ENCODE measurements at places on chromosomes 5 and 9. TPM values are rescaled to one million over a fixed set of nuclear protein-coding genes. Genes with fewer than 3 reads are reported as not detected.

DNA sequence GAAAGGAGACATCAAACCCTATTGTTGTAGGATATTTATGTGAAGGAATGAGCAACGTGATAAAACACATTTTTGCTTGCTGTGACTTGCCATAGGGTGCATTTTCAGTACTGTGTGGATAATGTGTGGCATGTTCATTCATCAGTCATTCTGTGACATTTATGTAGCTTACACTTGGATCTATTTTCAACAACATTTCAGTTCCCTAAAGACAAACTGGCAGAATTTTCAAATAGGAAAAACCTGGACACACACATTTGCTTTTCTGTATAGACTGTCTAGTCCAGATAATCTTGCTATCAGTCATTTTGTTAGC is 127.7 kb downstream of the TMC1 start:
- DNase-seq = no peak
- no peaks in the 10 kb centered on the region for H3K4me1 ChIP-seq
- no peak overlapping the region for H3K27ac ChIP-seq

GRCh38 chr9:133382507-133383141 is 6.5 kb downstream of the STKLD1 start:
- H3K27ac ChIP-seq = no peak overlapping the region
- no peak for DNase-seq
- H3K36me3 ChIP-seq = no peaks in the 10 kb centered on the region
- H3K27me3 ChIP-seq = no peaks in the 10 kb centered on the region

DNA sequence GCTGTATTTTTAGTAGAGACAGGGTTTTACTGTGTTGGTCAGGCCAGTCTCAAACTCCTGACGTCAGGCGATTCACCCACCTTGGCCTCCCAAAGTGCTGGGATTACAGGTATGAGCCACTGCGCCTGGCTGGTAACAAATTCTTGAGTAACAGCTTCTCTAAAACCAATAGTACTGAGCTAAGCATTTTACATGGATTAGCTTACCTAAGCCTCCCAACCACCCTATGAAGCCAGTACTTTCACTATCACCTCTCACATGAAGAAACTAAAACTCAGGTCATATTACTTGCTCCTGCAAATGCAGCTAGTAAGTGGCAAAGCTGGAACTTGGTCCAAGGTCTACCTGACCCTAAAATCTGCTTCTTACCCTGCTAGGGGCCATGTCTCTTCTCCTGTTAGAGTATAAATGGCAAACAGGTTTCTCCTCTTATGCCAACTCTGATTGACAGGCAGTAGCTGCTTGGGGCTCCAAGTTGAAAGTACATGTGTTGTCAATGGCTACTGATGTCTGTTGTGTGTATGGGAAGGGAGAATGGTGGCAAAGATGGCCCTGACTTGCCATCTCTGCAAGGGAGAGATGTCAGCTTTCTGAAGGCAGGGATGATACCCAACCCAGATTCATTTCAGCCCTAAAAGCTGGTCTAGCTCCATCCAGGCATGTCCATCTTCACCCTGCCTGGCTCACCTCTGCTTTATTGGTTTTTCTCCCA is 4.0 kb downstream of the PHF19 start:
- no peak overlapping the region for H3K4me3 ChIP-seq
- no peaks in the 10 kb centered on the region for H3K27me3 ChIP-seq
- DNase-seq = no peak
- peaks cover 6% of the 10 kb centered on the region for H3K36me3 ChIP-seq

GRCh38 chr5:52895075-52895474 is 94.1 kb upstream of the ITGA2 start:
- no peaks in the 10 kb centered on the region for H3K36me3 ChIP-seq
- no peak overlapping the region for H3K27ac ChIP-seq
- no peak overlapping the region for H3K4me3 ChIP-seq
- H3K27me3 ChIP-seq = no peaks in the 10 kb centered on the region

SLC22A4 gene
- total RNA-seq = 4.5 TPM

DNAH5 gene
- 3.2 TPM for total RNA-seq

DNA sequence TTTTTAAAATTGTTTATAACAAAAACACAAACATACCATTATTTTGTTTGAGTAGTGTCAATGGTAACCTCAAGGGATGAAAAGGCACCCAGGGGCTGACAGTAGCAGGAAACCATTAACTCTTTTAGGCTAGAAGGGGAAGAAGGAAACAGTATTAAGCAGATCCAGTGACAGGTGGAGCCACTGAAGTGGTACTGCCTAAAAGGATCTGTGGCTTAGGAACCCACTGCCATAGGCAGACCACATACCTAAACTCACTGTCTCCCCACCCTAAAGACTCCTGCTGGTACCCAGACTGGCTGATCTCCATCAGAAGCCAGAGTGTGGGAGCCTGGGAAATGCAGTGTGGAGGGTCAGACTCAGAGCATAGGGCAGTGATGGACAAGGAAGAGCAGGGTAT is 13.5 kb downstream of the RLN1 start:
- no peak overlapping the region for H3K4me3 ChIP-seq
- H3K27ac ChIP-seq = no peak overlapping the region
- no peaks in the 10 kb centered on the region for H3K36me3 ChIP-seq
- H3K4me1 ChIP-seq = no peaks in the 10 kb centered on the region

GRCh38 chr9:69215774-69216485 is 41.9 kb downstream of the TJP2 start:
- H3K4me1 ChIP-seq = no peaks in the 10 kb centered on the region
- DNase-seq = peak; percentile 18
- no peak overlapping the region for H3K4me3 ChIP-seq
- H3K36me3 ChIP-seq = peaks cover 4% of the 10 kb centered on the region
- no peaks in the 10 kb centered on the region for H3K27me3 ChIP-seq
- no peak overlapping the region for H3K27ac ChIP-seq

- H3K4me1 ChIP-seq = peaks cover 18% of the 10 kb centered on the region
- no peaks in the 10 kb centered on the region for H3K36me3 ChIP-seq
- H3K27me3 ChIP-seq = no peaks in the 10 kb centered on the region
- no peak for DNase-seq
- H3K27ac ChIP-seq = no peak overlapping the region
- no peak overlapping the region for H3K4me3 ChIP-seq
Measured at GRCh38 chr5:58893551-58893950, 310.7 kb downstream of the RAB3C start.

DNA sequence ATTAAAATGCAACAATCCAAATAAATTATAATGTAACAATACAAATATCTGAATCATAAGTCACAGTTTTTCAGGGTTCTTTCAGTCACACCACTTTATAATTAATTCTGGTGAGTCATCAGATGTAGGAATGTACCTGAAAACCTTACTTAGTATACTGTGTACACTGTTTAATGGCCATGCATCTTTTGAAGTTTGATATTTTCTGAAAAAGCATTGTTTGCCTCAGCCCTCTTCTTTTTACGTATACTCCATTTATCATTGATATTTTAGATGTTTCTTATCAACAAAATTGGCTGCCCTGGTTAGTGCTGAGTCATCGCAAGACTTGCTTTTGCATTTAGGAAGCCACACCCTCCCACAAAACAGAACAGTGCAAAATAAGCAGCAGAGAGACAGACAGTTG is 218.6 kb downstream of the PJA2 start:
- H3K36me3 ChIP-seq = no peaks in the 10 kb centered on the region
- H3K4me3 ChIP-seq = no peak overlapping the region
- no peak overlapping the region for H3K27ac ChIP-seq
- peaks cover 6% of the 10 kb centered on the region for H3K4me1 ChIP-seq

MLLT3 gene
- 35.1 TPM for total RNA-seq

- H3K36me3 ChIP-seq = no peaks in the 10 kb centered on the region
- no peaks in the 10 kb centered on the region for H3K4me1 ChIP-seq
- no peak for DNase-seq
- H3K4me3 ChIP-seq = no peak overlapping the region
- no peaks in the 10 kb centered on the region for H3K27me3 ChIP-seq
Measured at GRCh38 chr5:98499892-98500291, 273.6 kb upstream of the RGMB start.

- peaks cover 14% of the 10 kb centered on the region for H3K4me1 ChIP-seq
- H3K27ac ChIP-seq = no peak overlapping the region
- no peak overlapping the region for H3K4me3 ChIP-seq
- DNase-seq = no peak
Measured at GRCh38 chr5:115963566-115963965, 1.3 kb downstream of the LVRN start.

DNA sequence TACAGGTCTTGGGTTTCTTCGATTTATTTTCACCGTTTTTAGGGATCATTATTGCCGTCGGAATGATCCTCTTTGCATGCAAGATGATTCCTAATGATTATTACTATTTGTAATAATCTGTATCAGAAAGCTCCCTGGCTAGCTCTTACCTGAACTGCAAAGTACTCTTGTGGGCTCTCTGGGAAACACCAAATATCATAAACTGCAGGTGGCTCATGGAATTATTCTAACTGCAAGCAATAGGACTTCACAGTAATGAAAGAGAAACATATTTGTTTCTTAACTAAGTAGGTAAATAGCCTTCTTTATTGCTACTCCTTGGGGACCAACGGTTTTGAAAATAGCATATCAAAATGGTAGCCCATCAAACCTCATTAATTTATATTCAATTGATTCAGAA is 219.4 kb downstream of the NFIB start:
- H3K4me3 ChIP-seq = no peak overlapping the region
- no peaks in the 10 kb centered on the region for H3K36me3 ChIP-seq
- DNase-seq = no peak
- H3K4me1 ChIP-seq = peaks cover 39% of the 10 kb centered on the region

ACOT12 gene
- not detected for total RNA-seq

FBP2 gene
- not detected for total RNA-seq

DNA sequence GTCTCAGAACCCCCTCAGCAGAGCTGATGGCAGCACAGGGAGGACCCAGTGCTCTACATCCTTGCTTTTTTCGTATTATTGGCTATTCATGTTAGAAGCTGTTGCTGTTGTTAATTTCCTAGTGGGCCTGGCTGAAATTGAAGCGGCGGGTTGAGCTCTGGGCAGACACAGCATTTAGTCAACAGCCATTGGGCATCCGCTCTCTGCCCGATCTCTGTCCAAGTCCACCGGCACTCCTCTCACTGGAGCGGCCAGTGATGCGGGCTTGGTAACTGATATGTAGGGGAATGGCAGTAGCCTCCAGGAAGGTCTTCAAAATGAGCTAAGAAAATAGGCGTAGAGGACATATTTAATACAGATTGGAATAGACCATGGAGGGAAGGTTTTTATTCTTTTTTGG is 1.3 kb upstream of the GARNL3 start:
- H3K4me3 ChIP-seq = no peak overlapping the region
- no peak for DNase-seq
- H3K27ac ChIP-seq = no peak overlapping the region
- no peaks in the 10 kb centered on the region for H3K4me1 ChIP-seq
- H3K27me3 ChIP-seq = no peaks in the 10 kb centered on the region

PALM2AKAP2 gene
- total RNA-seq = 61.3 TPM

CKMT2 gene
- 0.18 TPM for total RNA-seq

DNA sequence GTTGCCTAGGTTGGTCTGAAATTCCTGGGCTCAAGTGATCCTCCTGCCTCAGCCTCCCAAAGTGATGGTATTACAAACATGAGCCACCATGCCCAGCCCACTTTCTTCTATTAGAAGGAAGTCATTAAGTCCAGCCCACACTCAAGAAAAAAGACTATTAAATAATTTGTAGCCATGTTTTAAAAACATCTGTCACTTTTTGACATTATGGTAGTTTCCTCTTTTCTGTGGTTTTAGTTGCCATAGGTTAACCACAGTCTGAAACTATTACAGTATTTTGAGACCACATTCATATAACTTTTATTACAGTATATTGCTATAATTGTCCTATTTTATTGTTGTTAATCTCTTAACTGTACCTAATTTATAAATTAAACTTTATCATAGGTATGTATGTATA is 31.9 kb upstream of the C5orf24 start:
- no peaks in the 10 kb centered on the region for H3K4me1 ChIP-seq
- no peak overlapping the region for H3K4me3 ChIP-seq
- no peak overlapping the region for H3K27ac ChIP-seq
- no peaks in the 10 kb centered on the region for H3K27me3 ChIP-seq
- H3K36me3 ChIP-seq = peaks cover 30% of the 10 kb centered on the region
- DNase-seq = no peak

DNA sequence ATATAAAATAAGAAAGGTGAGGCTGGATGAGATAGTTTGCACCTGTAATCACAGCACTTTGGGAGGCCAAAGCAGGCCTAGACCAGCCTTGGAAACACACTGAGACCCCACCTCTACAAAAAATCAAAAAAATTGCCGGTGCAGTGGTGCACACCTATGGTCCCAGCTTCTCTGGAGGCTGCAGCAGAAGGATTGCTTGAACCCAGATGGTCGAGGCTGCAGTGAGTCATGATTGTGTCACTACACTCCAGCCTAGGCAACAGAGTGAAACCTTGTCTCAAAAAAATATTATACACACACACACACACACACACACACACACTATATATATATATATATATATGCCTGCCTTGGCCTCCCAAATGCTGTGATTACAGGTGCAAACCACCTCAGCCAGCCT is 1.3 kb downstream of the SLC35D2 start:
- H3K4me3 ChIP-seq = no peak overlapping the region
- no peaks in the 10 kb centered on the region for H3K27me3 ChIP-seq
- no peak overlapping the region for H3K27ac ChIP-seq
- H3K4me1 ChIP-seq = peaks cover 13% of the 10 kb centered on the region
- no peak for DNase-seq

DNA sequence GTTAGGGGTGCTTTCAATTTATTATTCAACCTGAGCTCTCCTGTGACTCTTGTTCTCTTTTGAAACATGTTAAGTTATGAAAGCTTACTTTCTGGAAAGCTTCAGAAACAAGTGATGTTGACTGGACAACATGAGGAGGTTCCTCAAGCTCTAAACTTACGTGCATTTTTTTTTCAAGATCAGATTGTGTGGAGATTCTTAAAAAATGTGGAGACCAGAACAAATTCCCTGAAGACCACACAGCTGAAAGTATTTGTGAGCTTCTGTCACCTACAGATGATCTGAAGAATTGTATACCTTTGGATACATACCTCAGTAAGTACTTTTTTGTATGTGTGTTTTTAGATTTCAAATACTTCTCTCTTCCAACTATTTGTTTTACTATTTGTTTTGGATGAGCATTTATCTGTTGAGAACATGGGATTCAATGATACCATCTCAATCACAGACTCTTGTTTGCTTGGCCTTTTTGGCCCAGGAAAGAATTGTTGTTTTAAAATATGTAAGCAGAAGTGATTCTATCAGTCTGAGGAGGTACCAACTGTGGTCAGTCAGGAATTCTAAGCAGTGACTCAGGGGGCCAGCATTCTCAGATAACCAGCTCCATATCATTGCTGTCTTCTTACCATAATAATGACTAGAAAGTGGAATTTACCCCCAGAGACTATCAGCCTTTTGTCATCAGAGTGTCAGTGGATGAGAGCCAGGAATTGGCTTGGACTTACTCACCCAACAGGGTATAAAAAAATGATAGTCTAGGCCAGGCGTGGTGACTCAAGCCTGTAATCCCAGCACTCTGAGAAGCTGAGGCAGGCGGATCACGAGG is 34.4 kb upstream of the GLIPR2 start:
- no peak overlapping the region for H3K4me3 ChIP-seq
- H3K27ac ChIP-seq = peak overlapping the region; percentile 89
- no peaks in the 10 kb centered on the region for H3K27me3 ChIP-seq
- H3K4me1 ChIP-seq = peaks cover 34% of the 10 kb centered on the region

SPINK4 gene
- not detected for total RNA-seq

CEP72 gene
- total RNA-seq = 7.5 TPM

Measured in astrocyte (in vitro differentiated cells and primary cell).